ENCODE measurements at places on chromosomes 7 and 10. TPM values are rescaled to one million over a fixed set of nuclear protein-coding genes. Genes with fewer than 3 reads are reported as not detected.
A peak's percentile ranks its signal among the peaks of the same experiment; 100 is the strongest.

DNA sequence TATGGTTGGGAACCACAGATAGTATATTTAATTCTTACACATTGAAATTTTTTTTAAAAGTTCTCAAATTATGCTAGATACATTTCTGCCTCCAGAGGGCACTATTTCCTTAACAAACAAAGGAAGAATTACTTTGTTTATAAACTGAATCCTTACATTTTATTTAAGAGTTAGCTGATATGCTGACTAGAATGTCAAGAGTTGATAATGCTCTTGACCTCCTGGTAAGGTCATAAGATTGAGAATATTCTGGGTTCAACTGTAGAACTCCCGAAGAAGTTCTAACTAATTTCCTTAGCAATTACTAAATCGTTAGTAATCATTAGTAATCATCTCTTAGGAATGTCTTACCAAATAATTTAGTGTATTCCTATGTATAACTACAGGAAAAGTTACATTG is 95.3 kb upstream of the CYP26C1 start:
- DNase-seq = no peak
- H3K4me3 ChIP-seq = no peak overlapping the region
- no peaks in the 10 kb centered on the region for H3K27me3 ChIP-seq
- no peaks in the 10 kb centered on the region for H3K4me1 ChIP-seq
- H3K36me3 ChIP-seq = no peaks in the 10 kb centered on the region

GRCh38 chr10:27449571-27449970 is 54.5 kb upstream of the RAB18 start:
- DNase-seq = no peak
- H3K4me3 ChIP-seq = no peak overlapping the region
- H3K4me1 ChIP-seq = no peaks in the 10 kb centered on the region
- H3K27me3 ChIP-seq = peaks cover 5% of the 10 kb centered on the region
- no peaks in the 10 kb centered on the region for H3K36me3 ChIP-seq

DNA sequence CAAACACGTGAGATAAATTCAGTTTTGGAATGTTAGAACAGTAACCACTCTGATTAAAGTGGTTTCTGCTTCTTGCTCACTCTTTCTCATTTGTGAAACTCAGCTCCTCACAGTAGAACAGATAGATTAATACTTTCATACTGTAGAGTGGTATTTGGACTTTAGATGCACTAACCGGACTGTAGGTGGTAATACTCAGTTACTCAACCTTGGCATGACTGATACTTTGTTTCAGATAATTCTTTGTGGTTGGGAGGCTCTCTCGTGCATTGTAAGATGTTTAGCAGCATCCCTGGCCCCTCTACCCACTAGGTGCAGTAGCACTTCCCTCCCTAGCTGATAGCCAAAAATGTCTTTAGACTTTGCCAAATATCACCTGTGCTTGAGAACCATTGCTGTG is 37.6 kb downstream of the MCU start:
- no peaks in the 10 kb centered on the region for H3K36me3 ChIP-seq
- no peak for DNase-seq
- H3K4me1 ChIP-seq = peaks cover 19% of the 10 kb centered on the region
- H3K4me3 ChIP-seq = no peak overlapping the region
- H3K27ac ChIP-seq = no peak overlapping the region

GRCh38 chr10:3775696-3776551 is 9.1 kb downstream of the KLF6 start:
- H3K27me3 ChIP-seq = no peaks in the 10 kb centered on the region
- DNase-seq = no peak
- peaks cover 55% of the 10 kb centered on the region for H3K36me3 ChIP-seq
- H3K27ac ChIP-seq = peak overlapping the region; percentile 99

WNT8B gene
- not detected for total RNA-seq

Measured in left ventricle myocardium inferior (tissue), 1 donor.